Activated T-cell treated with anti-CD3 and anti-CD28 coated beads for 1 hour (primary cell): ENCODE measurements at places on chromosomes 11 and 22.

GRCh38 chr11:62652161-62653006 lies 718 bp downstream of the INTS5 start:
- no peak for DNase-seq

DNA sequence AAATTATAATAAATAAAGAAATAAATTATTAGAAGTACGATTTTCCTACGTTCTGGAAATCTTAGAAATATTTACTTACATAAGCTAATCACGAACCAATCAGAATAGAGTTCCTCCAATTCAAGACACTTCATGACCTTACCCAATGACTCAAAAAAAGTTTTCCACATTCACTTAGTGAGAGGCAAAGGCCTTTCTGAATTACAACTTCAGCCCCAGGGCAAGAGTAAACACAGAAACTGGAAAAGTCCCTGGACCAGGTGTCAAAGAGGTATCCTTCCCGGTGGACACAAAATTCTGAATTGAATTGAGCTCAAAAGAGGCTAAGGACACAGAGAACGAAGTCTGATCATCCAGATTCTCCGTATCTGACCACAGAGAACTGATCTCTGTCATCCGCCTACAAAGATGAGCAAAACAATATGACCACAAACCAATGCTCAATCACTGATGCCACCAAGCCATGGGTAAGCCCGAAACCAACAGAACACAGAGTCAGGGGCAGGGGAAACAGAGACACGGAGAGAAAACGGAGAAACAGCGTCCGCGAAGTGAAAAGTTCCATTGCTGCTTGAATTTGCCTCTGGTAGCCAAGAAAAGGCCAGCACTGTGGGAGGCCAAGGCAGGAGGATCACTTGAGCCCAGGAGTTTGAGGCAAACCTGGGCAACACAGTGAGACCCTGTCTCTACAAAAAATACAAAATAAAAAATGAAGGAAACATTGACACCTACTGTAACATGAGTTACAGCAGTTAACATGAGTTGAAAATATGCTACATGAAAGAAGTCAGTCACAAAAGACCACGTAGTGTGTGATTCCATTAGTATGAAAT lies 6.8 kb downstream of the BID start:
- DNase-seq, result no peak

GRCh38 chr11:123473941-123474677 lies 44.0 kb downstream of the GRAMD1B start:
- DNase-seq, result no peak

GRCh38 chr22:47173535-47174021 lies 411.1 kb downstream of the TBC1D22A start:
- DNase-seq, result no peak

- DNase-seq, result no peak
Observed at GRCh38 chr11:75714211-75714610, 3.4 kb upstream of the MOGAT2 start.
